AG08395 (cell line): ENCODE measurements at places on chromosomes 13 and 19.

DNA sequence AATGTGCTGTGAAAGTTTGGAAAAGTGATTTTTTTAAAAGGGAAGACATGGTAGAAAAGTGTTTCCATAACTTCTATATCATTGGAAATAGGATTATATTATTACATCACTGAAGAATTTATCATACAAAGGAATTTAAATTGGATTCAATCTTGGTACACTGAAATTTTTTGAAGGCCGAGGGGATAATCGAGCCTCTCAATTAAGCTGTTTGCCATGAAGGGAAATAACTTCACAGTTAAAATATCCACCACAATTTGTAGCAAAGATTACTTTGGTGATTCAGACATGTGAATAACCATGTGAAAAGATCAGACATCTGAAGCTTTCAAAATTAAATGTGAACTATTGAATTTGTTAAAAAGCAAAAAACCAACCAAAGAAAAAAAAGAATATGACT, 215.3 kb downstream of the KLF5 start:
- no peak for DNase-seq

- no peak for DNase-seq
These were observed 7.6 kb upstream of the BICRA start for GRCh38 chr19:47601180-47601904.

- peak; percentile 54 for DNase-seq
These were observed 629 bp upstream of the FGF9 start for GRCh38 chr13:21670006-21670882.

DNA sequence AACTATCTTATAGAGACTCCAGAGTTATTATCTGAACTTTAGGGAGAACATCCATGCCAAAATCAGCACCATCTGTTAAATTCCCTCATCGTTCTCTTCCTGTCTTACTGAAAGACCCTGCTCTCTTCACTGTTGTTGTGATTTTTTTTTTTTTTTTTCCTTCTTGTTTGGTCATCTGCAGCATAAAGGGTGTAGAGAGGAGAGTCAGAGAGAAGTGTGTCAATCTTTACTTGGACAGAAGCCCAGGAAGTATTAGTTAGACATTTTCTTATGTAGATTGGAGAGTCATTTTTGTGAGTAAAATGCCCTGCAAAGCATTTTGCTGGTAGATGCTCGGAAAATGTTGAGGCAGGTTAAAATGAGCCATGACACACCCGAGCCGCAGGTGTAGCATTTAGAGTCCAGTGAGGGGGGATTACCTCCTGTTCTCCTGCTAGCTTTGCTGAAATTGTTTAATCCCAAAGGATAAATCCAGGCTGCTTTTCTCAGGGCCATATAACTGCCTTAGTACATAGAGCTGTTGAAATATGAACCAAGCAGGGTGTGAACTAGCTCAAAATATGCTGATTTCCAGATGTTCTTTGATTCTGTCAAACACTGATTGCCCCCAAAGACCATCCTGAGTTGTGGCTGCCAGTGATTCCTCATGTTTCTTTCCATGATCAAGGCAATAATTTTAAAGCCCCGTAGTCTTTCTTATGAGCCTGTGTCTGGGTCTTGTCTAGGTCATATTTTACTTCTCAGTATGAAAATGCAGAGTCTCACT, 143.5 kb downstream of the DCT start:
- DNase-seq = no peak

- DNase-seq = no peak
These were observed 94.1 kb upstream of the SLC7A1 start for GRCh38 chr13:29689548-29689947.

DNA sequence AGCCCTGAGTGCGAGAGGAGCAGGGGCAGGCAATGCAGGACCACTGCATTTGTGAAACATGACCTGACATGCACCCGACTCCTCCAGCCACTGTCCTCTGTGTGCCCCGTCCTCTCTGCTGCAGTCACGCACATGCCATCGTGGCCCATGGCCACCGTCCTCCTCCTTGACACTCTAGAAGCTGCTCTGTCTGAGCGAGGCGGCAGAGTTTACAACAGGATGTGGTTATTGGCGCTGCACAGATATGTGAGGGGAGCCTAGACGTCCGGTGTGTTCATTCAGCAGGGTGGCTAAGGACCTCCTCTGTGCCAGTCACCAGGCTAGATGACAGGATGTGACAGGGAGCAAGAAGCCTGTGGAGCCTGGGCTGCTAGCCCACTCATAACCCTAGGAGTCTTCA, 277.8 kb downstream of the FOXO1 start:
- no peak for DNase-seq

GRCh38 chr13:93180356-93180969, 46.1 kb upstream of the GPC6 start:
- no peak for DNase-seq

GRCh38 chr13:75838366-75839005, 202.4 kb downstream of the LMO7 start:
- DNase-seq = no peak

DNA sequence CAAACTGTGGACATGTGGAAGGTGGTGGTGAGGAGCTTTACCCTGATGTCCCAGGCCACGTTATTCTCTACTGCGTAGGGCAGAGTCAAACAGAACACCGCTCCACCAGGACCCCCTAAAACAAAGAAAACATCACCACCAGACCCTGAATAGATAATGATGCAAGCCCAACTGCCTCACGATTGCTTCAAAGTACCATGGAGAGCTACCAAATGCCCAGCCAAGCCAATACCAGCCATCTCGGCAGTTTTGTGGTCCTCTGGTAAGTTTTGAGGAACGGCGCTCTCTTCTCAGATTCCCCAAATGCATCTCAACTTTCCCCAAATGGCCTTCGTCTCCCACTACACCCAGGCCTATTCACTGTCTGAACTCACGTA, 5.6 kb downstream of the RANBP3 start:
- no peak for DNase-seq

- DNase-seq = peak; percentile 98
These were observed 44.8 kb downstream of the ANKRD10 start for GRCh38 chr13:110869805-110870706.

- no peak for DNase-seq
These were observed 481.7 kb upstream of the PRR20A start for GRCh38 chr13:56659041-56659471.

- DNase-seq = no peak
These were observed 37.9 kb upstream of the ATP11A start for GRCh38 chr13:112651750-112652511.

GRCh38 chr13:78054157-78054556, 135.5 kb upstream of the EDNRB start:
- no peak for DNase-seq

DNA sequence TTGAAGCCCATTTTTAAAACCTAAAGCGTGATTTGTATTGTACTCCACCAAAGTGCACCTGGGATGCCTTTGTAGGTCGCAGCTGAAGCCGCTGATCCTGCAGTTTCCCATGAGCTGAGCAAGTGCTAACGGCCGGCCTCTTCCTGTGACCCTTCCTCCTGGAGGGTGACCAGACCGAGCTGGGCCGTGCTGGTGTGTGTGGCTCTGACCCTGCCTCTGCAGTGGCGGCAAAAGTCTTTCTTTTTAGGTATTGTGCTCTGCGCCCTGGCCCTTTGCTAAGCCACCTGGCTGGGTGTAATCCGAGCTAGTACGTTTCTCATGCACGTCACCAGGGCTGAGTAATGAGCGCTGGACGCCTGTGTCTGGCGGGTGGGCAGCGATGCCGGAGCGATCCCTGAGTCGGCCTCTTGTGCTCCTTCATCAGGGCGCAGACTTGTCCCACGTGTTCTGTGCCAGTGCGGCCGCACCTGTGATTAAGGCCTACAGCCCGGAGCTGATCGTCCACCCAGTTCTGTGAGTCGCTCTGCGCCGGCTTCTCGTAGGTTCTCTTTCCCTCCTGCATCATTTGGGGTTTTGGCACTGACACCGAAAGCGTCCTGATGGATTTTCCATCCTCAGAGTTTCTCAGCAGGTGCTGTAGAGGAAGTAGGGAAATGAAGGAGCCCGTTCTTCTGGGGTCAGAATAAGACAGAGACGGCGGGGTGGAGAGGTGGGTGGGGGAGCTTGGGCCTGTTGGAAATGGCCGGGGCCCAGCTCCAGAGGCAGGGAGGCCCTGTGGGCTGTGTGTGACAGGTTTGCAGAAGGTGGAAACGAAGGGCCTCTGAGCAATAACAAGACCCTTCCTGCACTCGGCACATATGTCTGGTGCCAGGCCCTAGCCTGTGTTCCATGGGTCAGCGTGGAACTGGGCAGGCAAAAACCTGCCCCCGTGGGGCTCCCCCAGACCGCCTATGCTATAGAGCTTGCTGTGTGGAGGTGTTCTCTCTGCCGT, 9.7 kb downstream of the NAXD start:
- DNase-seq = no peak

DNA sequence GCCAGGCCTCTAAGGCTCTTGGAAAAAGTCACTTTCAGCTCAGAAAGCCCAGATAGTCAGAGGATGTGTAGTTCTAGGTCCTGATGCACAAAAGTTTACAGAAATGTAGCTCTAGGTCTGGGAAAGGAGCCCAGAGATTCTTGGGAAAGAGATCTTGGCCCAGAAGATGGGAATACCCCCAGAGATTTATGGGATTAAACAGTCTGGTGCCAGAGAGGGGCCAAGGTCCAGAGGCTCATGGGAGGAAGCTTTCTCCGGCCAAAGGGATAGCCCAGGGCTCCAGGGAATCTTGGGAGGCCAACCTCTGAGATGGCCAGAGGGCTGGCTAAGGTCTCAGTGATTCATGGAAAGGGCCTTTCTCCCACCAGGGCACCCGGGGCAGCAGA, 15.2 kb downstream of the BCAT2 start:
- DNase-seq = no peak

DNA sequence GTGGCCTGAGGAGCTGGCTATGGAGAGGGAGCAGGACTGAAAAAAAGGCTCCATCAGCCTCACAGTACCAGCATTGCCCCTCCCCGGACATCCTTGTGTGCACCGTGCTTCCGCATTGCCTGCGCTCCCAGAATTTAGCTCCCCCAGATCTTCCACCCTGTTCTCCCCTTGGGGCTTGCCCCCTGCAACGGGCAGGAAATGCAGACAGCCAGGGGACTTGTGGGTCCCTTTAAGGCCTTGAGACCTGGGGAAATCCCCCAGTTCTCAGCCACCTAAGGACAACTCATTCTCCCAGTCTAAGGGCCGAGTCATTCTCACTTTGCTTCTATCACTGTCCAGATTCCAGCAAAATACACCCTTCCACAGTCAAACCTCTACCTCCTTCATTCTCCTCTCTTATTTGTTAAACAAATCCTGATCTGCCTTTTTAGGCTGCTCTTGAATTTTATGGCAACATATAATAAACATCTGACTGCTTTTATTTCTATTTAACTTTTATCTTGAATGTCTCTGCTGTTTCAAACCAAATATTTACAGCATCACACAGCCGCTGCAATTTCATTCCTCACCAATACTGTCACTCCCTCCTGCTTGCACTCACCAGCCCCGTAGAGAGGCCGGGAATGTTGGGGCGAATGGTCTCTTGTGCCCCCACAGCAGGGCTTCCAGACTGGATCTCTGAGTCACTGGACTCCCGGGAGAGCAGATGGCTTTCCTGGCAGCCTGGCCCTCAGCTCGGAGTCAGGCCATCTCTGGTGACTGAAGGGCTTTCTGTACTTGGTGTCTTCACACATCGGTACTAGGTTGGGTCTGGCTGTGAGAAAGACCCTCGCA, 221.9 kb downstream of the TSHZ3 start:
- DNase-seq = peak; percentile 97

- DNase-seq = peak; percentile 38
These were observed 24.2 kb downstream of the TEX29 start for GRCh38 chr13:111344471-111345191.

DNA sequence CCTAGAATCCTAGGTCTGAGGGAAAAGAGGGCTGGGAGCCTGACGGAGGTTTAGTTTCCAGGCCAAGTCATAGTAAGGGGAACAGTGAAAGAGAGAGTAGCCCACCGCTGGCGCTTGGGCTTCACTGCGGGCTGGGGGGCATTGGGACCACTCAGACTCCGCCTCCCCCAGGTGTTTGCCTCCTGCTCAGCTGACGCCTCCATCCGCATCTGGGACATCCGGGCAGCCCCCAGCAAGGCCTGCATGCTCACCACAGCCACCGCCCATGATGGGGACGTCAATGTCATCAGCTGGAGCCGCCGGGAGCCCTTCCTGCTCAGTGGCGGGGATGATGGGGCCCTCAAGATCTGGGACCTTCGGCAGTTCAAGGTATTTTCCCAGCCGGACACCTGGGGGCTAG, 4.5 kb upstream of the KCNJ14 start:
- no peak for DNase-seq

DNA sequence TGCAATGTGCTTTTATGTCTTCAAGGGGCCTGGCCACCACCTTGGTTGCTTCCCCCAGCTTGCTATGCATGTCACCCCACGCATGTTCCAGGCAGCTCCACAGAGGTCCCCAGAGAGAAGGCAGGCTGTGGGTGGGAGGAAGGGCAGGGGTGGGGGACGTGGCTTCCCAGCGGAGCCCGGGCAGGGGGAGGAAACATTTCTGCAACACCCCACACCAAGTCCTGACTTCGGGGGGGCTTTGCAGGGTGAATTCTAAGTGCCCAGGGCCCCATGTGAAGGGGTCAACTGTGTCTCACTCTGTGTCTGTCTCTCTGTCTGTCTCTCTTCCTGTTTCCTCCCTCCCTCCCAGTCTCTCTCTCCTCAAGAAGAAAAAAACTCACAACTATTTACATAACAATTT, 39.6 kb downstream of the LTBP4 start:
- DNase-seq = no peak

DNA sequence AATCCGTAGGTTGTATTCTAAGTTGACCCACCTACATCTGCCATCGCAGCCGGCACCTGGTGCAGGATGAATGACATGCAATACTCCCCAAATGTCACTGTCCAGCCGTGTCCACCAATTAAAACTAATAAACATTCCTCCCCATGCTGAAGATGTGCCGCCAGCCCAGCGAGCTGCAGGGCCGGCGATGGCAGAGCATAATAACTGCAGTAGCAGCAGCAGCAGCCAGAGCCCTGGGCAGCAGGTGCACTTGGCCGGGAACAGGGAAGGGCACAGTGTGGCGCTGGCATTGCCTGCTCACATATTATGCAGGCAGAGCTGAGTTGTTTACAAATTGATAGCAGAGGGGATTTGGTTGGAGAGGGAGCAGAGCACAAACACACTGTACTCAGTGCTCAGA, 754.9 kb downstream of the OLFM4 start:
- no peak for DNase-seq

DNA sequence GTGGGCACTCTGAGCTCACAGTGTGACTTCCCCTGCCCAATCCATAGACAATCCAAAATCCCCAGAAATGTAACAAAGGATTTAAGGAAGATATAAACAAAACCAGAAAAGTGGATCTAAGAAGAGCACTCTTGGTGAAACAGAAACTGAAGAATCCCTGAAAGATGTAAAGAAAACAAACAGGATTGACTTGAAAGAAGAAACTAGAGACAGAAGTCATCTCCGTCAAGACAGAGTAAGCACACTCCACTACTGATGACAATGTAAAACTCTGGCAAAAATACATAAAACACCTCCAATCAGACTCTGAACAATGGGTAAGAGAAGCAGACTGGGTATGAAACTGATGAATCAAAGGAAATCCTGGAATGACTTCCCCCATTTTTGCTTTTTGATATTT, 13.5 kb downstream of the TUBGCP3 start:
- DNase-seq = no peak

- DNase-seq = no peak
These were observed 226.1 kb downstream of the RFC3 start for GRCh38 chr13:34044041-34044440.

- no peak for DNase-seq
These were observed 1019.4 kb upstream of the SLC10A2 start for GRCh38 chr13:104085611-104086010.
